ENCODE measurements at places on chromosomes 1 and 21.

DNA sequence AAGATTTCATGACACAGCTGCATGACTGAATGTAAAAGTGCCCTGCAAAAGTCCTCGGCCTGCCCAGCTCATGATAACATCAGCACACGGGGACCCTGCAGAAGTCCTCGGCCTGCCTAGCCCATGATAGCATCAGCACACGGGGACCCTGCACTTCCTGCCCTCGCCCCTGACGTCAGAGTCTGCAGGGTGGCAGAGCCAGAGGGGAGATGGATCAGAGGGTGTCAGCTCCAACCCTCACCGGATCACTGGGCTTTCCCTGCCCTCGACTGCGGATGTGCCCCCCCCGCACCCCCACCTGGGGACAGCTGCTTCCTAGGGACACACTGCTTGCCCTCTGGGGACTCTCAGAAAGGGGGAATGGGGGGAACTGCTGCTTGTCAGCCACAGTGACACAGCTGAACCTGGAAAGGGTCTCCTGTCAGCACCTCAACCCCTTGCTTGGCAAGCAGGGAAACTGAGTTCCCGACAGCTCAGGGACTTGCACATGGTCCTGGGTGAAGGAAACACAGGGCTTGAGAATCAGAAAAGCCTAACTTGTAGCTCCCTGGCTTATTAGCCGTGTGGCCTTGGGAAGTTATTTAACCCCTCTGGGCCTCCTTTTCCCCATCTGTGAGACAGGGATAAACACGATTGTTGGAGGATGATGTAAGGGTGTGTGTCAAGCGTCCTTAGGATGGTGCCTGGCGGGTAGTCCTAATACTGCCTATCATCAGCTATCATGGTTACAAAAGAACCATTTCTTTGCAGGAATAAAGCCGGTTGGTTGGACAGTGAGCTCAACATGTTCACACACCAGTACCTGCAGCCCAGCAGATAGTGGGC lies 8.3 kb upstream of the MIIP start:
- no peak for DNase-seq

DNA sequence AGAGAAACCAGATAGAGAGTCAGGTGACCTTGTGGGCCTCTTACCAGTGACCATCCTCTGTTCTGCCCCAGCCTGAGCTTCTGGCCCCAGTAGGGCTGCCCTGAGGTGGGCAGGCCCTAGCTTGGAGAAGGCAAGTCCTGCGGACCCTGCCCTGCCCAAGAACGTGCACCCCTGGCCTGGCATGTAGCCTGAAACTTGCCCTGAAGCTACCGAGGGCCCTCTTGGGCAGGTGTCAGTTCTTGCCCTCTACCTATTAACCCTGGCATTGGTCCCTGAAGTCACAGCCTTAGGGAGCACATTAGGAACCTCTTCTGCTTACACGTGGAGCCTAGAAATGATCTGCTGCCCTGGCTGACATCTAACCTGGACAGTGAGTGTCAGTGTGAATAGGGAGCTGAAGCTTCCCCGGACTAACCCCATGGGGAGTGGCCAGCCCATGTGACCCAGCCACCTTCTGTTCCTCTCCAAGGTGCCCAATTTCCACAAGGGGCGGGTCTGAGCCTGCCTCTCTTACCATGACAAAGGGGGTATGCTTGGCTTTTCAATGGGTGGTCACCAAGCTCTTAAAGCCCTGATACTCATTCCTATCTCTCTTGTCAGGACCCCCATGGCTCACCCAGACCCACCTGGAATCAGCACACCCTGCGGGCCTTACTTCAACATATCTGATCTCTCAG lies 163.0 kb downstream of the ZSCAN20 start:
- no peak for DNase-seq

DNA sequence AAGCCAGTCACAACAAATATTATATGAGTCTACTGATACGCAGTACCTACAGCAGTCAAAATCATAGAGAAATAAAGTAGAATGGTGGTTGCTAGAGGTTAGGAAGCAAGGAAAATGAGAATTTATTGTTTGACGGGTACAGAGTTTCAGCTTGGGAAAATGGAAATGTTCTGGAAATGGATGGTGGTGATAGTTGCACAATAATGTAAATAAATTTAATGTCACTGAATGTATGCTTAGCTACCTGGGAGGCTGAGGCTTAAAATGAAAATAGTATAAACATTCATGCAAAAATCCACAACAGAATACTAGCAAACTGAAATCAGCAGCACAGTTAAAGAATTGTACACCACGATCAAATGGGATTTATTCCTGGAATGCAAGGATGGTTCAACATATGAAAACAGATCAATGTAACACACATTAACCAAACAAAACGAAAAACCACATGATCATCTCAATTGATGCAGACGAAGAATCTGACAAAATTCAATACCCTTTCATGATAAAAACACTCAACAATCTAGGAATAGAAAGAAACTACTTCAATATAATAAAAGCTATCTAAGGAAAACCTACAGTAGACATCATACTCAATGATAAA lies 10.7 kb downstream of the TUT4 start:
- no peak for DNase-seq

DNA sequence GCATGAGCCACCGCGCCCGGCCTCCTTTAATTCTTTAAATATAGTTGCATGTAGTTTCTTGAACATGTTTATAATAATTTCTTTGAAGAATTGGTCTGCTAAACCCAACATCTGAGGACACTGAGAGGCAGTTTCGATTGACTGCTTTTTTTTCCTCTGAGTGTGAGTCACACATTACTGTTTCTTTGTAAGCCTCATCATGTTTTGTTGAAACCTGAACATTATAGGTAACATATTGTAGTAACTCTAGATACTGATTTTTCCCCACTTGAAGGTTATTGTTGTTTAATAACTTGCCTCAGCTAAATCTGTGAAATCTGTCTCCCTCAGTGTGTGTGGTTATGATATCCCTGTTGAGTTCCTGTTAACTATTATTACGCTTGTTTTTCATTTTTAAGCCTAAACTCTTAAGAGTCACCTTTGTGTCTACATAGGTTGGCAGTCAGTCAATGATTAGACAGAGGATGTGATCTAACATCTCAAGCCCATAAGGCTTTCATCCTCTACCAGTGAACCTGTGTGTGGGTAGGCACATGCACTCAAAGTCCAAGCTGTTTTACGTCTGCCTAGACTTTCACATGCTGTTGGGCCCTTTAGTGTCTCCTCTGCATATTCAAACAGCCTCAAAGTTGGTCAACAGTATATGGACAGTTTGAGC lies 155.5 kb downstream of the KCNH1 start:
- DNase-seq = no peak

DNA sequence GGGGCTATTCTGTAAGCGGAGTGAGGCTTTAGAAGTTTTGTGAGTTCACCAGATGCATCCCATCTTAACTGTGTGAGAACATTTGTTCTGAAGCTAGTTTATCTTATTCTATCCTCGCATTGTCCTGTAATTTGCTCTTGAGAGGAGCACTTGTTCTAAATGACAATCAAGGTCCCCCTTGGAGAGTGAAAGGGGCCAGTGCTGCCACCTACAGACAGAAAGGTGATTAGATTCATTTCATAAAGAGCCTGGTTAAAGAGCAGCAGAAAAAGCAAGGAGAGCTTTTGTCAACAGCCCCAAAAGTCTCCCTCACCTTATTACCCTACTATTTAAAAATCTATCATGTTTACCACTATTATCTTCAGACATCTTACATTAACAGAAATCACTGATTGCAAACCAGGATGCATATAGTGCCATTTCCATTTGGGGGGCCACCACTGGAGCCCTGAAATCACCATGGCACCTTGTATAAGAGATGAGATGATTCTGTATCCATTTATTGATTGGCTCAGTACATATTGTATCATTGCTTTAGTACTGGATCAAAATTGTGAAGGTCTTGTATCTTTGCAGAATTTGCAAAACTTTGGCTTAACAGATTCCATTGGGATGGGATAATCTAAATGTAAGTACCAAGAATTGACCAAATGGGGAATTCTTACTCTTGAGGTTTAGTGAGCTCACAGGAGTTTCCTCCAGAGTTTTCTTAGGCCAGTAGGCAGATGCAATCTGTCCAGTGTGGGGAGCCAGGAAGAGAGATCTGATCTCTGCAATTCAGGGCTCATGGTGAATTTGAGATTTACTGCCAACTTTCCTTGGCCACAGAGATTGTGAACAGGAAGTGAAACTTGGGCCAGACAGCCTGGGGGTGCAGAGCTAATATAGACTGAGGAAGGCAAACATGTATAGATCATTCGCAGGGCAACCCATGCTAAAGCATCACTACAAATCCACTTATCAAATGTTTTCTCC lies 64.3 kb upstream of the TRABD2B start:
- no peak for DNase-seq

GRCh38 chr1:112841825-112842224 lies 114.2 kb downstream of the SLC16A1 start:
- no peak for DNase-seq

DNA sequence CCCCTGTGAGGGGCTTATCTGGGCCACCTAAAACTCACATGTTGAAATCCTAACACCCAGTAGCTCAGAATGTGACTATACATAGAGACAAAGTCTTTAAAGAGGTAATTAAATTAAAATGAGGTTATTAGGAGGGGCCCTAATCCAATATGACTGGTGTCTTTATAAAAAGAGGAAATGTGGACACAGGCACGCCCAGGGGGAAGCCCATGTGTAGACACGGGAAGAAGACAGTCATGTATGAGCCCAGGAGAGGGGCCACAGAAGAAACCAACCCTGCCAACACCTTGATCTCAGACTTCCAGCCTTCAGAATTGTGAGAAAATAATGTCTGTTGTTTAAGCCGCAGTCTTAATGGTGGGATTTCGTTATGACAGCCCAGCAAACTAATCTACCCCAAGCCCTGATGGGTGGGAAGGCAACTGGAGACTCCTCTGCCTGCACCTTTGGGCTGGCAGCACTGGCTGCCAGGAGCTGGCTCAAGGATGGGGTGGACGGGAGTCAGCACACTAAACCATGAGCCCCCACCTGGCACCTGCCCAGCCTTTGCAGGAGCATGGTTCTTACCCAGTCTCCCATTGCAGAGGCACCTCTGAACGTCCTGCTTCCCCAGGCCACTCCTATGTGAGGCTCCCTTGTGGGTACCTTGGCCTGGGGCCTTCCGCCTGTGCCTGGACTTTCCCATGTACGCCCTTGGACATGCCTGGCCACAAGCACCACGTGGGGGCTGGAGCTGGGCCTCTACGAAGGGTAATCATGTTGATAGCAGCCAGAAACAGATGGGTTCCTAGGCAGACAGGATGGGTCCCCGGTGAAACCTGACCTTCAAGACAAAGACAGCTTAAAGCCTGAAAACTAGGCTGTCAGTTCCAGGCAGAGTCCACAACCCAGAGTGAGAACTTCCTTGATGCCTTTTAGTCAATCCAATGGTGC lies 57.1 kb upstream of the DMRTB1 start:
- DNase-seq = no peak

DNA sequence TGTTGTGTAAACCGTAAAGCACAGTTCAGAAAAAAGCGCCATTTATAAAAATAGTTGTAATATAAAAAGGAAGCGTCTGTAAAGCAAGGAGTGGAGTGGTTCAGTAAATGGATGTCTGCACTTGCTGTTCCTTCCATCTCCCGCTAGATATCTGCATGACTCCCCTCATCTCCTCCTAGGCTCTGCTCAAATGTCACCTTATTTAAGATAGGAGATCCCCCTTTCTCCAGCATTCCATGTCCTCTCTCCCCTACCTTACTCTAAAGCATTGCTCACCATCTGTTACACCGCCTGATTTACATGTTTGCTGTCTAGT lies 745 bp downstream of the MUL1 start:
- no peak for DNase-seq

DNA sequence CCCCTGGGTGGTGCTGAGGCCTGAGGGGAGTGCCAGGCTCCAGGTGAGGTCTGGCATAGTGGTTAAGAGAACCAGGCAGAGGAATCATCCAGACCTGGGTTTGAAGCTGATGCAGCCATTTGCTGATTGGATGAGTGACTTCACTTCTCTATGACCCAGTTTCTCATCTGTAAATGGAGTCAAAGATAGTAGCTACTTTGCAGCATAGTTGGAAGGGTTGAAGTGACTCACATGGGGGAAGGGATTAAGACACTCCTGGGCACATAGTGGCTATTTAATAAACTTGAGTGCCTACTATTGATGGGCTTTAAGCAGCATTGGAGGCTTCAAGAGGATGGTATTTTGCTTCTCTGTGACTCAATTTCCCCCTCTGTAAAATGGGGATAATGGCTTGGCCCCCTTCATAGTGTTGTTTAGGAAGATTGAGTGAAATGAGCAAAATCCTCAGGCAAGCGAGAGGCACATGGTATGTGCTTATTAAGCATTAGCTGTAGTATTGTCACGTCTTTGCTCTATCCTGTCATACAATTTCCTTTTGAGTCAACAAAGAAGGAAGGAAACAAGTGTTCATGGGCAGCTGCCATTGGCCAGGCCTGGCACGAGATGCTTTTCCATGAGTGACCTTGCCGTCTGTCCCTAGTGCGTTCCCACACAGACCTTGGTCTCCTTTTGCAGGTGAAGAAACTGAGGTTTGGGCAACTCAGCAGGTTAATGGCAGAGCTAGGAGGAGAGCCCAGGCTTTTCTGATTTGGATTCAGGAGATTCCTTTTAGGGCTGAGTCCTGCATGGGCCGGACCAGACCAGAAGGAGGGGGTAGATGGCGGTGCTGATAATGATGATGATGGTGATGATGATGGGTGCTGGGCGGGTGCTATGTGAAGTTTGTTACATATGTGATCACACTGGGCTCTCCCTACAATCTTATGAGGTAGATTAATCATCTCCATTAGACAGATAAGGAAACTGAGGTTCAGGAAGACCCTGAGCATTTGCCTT lies 131.1 kb upstream of the WNT4 start:
- no peak for DNase-seq

GRCh38 chr1:25643929-25644328 lies 27.3 kb downstream of the MAN1C1 start:
- no peak for DNase-seq

- peak; percentile 94 for DNase-seq
Observed at GRCh38 chr1:31815752-31816500, at the start of gene SPOCD1. SPOCD1 (minus strand) TSS chr1:31816022; CDS start chr1:31815333, 689 bp downstream.

DNA sequence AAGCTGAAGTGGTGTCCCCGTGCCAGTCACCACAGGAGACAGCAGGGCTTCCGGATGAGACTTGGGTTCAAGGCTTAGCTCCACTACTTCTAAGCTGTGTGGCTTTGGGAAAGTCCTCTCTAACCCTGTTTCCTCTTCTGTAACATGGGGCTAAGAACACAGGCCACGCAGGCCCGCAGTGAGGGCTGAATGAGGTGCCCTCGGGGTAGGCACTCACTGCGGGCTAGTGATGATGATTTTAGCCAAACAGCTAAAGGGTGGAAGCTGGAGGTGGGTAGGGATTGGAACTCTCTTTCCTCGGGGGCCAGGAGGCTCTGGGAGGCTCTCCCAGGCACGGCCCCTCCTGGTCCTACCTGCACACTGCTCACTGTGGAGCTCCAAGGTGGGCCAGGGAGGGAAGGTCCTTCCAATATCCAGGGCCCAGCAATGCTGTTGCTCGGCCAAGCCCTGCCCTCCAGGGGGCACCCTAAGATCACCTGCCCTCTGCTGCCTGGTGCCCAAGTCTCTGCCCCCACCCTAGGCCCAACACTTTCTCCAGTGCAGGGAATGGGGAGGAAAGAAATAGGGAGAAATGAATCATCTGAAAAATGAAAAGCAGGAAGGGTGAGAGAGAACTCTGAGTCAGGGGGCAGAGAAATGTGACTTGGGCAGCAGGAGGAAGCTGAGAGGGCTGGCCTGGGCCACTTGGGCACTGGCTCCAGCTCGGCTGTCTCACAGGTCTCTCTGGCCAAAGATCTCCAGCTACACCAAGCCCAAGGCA lies 19.2 kb upstream of the EVA1B start:
- peak; percentile 72 for DNase-seq

- DNase-seq = no peak
Observed at GRCh38 chr1:14653461-14653960, 55.0 kb downstream of the KAZN start.
